ENCODE measurements at places on chromosomes 1 and 21.

GRCh38 chr1:10738061-10739058 is 58.1 kb downstream of the CASZ1 start:
- DNase-seq = no peak

DNA sequence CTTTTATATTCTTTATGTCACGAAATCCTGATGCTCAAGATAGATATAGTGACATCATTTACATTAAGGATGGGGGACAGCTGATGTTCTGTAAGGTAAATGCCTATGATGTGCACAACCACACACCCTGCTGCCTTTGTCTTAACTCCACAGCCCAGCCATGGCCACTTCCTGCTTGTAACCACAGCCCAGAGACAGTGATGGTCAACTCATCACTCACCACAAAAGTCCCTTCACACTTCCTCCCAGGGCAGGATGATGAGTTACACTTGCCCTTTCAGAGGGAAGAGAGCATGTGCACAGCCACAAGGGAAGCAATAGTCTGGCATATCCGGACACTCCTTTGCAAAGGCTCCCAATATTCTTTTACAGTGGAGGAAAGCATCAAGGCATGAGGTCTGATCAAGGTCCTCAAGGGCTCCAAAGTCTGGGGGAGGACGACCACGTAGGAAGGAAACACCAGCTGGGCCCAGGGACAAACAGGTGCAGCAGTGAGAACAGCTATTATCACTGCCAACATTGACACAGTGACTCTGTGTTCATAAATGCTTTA is 53.8 kb downstream of the PLPP3 start:
- no peak for DNase-seq

DNA sequence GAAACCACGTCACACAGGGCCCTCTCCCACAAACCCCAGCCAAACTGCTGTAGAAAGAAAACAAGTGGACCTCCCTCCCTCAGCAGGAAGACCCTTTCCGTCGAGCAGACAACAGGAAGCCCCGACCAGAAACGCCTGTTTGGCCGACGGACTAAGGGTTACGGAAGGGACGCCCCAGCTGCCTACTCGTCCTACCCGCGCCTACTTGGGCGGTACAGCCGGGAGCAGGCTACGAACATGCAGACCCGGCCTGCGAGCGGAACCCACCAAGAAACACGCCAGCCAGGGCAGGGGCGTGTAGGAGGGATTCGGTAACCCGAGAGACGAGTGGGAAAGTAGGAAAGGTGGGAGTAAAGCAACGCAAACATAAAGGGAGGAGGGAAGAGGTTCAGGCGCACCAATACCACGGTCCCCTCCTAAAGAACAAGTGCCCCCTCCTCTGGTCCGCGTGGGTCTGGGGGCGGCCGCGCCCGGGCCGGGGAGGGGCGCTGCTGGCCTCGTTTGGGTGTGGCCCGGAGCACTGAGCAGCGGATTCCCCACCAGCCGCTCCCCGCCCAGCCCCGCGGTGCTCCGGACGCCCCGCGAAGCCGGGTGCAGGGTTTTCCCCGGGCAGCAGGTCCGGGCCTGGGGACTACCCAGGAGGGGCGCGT is 450 bp downstream of the S100A10 start:
- DNase-seq = no peak

DNA sequence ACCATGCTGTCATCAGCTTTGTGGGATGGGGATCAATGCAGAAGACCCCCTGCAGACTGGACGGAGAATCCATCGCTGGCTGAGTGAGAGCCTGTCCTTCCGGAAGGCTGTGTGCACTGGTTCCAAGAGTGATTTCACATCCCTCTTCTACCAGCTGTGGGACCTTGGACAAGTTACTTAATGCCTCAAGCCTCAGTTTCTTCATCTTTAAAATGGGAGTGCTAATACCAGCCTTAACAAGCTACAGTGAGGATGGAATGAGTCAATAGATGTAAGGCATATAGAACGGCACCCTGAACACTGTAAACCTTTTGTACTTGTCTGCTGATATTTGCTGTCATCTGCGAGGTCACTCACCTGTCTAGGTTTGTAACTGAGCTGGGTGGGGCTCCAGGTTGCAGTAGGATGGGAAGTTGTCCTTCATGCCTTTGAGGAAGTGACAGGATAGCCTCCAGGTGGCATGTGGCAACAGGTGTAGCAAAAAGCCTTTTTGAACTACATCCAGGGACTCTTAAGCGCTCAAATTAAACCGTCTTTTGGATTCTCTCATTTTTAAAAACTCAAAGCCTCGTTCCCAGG is 27.5 kb downstream of the TMEM51 start:
- no peak for DNase-seq

- DNase-seq = no peak
These were observed 24.1 kb downstream of the TNNT2 start for GRCh38 chr1:201353186-201353940.

DNA sequence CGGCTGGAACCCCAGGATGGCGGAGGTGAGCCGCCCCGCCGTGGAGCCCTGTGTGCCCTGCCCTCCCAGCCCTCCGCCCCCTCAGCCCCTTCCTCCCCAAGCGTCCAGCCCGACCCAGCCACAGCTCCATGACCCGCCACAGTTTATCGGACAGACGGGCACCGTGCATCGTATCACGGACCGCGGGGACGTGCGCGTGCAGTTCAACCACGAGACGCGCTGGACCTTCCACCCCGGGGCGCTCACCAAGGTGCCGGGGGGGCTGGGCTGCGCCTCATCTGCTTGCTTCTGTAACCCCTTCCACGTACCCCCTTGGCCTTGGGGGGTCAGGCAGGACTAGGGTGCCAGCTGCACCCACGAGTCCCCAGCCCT is 6.6 kb upstream of the MMP23B start:
- DNase-seq = peak; percentile 12

- DNase-seq = no peak
These were observed 6.8 kb downstream of the HCRTR1 start for GRCh38 chr1:31624309-31624708.

DNA sequence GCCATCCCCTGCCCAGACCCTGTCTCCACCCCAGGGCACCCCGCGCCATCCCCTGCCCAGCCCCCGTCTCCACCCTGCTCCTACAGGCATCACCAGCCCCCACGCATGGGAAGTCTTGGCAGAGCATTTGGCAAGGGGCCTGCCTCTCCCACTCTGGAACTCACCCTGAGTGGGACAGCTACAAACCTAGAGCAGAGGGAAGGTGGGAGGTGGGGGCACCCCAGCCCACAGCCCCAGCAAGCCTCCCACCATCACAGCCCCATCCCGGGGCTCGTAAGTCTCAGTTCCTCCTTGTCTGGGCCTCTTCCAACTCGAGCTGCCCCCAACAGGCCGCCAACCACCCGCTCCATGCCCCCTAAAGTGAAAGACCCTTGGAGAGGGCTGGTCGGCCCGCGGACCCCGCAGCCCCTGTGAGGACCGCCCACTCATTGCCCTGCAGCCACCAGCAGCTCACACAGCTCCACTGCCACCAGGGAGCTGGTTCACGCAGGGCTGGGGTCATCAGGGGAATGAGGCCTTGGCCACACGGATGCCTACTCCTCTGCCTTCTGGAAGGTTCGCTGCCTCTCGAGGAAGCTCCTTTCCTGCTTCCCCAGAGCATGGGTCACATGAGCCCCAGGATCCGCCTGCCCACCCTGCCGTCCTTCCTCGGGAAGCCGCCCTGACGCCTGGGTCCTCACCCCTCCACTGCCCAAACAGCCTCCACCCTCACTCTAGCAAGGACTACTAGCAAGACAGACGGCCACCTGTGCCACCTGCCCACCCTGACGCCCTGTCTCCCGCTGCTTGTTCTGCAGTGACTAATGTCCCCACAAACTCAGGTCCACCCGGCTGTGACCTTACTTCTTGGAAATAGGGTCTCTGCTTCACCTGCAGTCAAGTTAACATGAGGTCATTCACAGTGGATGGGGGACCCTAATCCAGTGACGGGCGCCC is 14.4 kb downstream of the MEGF6 start:
- DNase-seq = no peak

GRCh38 chr1:12203216-12204007 is 26.4 kb upstream of the VPS13D start:
- no peak for DNase-seq

DNA sequence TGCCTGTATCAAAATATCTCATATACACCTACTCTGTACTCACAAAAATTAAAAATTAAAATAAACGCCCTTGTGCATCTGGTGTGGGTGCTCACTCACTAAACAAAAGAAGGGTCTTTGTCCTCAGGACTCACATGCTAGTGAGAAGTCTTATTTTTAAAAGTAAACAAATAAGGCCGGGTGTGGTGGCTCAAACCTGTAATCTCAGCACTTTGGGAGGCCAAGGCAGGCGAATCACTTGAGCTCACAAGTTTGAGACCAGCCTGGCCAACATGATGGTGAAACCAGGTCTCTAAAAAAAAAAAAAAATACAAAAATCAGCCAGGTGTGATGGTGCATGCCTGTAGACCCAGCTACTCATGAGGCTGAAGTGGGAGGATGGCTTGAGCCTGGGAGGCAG is 51.5 kb downstream of the BCAR3 start:
- DNase-seq = no peak

DNA sequence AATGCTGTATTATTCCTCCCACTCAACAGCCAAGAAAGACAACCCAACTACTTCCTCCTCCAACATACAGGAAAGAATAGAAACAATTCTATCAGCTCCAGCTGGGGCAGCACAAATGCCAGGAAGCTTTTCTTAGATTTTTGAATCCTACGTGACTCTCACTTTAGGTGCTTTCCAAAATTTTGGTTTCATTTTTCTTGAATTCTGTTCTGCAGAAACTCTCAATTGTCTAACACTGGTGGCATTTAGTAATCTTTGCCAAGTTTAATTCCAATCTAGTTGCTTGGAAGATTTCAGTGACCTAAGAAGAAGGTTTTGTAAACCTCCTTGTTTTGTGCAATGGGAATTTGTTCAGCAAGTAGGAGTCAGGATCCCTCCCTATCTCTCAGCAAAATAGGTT is 37.1 kb upstream of the DOCK7 start:
- DNase-seq = no peak

GRCh38 chr1:210445931-210446330 is 117.2 kb downstream of the HHAT start:
- DNase-seq = no peak

DNA sequence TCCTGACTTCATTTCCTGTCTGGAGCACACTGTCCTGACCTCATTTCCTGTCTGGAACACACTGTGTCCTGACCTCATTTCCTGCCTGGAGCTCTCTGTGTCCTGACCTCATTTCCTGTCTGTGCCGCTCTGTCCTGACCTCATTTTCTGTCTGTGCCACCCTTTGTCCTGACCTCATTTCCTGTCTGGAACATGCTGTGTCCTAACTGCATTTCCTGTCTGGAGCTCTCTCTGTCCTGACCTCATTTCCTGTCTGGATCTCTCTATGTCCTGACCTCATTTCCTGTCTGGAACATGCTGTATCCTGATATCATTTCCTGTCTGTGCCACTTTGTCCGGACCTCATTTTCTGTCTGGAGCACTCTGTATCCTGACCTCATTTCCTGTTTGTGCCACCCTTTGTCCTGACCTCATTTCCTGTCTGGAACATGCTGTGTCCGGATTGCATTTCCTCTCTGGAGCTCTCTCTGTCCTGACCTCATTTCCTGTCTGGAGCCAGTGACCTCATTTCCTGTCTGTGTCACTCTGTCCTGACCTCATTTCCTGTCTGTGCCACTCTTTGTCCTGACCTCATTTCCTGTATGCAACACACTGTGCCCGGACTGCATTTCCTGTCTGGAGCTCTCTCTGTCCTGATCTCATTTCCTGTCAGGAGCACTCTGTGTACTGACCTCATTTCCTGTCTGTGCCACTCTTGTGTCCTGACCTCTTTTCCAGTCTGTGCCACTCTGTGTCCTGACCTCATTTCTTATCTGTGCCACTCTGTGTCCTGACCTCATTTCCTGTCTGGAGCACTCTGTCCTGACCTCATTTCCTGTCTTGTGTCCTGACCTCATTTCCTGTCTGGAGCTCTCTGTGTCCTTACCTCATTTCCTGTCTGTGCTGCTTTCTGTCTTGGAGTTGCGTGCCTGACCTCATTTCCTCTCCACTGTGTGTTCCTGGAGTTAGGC is 27.6 kb downstream of the SKI start:
- no peak for DNase-seq
